ENCODE measurements at places on chromosomes 12 and 14.
A peak's percentile ranks its signal among the peaks of the same experiment; 100 is the strongest.

DNA sequence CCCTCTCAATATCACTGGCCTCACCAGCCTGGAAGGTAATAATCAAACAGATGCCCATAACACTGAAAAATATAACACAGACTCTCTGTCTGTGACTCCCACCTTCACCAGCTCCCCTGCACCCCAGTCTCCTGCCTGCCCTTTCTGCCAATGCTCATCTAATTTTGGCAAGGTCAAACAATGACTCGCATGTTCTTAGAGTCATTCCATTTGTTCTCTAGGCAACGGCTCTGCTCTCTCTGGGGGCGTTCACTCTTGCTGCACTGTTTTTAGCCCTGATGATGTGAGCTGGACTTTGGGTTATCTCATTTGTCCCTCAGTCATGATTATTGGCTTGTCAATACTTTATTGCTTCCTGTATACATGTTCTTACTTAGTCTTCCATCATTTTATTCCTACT lies 691.8 kb downstream of the FLRT2 start:
- no peak for DNase-seq

- DNase-seq, result no peak
Observed at GRCh38 chr12:65306366-65307168, 28.1 kb downstream of the MSRB3 start.

GRCh38 chr12:120048263-120048662 lies 59.2 kb downstream of the BICDL1 start:
- DNase-seq, result no peak

- DNase-seq, result no peak
Observed at GRCh38 chr12:90216815-90217214, 508.2 kb upstream of the ATP2B1 start.

GRCh38 chr14:102571043-102571442 lies 21.4 kb upstream of the RCOR1 start:
- no peak for DNase-seq

DNA sequence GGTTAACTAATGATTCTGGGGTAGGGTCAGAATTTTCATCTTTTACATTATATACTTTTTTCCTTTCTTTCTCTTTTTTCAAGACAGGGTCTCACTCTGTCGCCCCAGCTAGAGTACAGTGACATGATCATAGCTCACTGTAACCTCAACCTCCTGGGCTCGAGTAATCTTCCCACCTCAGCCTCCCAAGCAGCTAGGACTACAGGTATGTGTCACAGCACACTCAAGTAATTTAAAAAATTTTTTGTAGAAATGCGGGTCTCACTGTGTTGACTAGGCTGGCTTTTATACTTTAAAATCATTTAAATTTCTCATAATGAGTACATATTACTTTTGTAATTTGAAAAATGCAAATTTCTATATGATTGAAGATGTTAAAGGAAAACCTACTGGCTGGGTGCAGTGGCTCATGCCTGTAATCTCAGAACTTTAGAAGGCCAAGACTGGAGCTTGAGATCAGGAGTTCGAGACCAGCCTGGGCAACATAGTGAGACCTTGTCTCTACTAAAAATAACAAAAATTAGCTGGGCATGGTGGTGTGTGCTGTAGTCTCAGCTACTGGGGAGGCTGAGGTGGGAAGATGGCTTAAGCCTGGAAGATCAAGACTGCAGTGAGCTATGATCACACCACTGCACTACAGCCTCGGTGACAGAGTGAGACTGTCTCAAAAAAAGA lies 25.7 kb downstream of the R3HDM2 start:
- DNase-seq, result no peak

- DNase-seq, result no peak
Observed at GRCh38 chr12:68998041-68998440, 65.1 kb upstream of the CPM start.

GRCh38 chr12:124491310-124491709 lies 76.1 kb downstream of the NCOR2 start:
- no peak for DNase-seq

DNA sequence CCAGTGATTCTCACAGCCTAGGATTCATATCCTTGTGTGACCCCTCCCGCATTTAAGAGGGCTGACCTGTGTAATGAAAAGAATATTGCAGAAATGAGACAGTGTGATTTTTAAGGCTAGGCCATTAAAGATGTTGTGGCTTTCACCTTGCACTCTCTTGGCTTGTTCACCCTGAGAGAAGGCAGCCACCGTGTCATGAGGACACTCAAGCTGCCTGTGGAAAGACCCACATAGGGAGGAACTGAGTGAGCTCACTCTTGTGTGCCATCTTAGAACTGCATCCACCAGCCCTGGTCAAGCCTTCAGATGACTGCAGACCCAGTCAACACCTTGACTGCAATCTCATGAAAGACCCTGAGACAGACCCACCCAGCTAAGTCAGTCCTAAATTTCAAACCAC lies 46.3 kb upstream of the TMPO start:
- DNase-seq, result peak; percentile 32

GRCh38 chr12:14111230-14111865 lies 129.9 kb upstream of the GRIN2B start:
- no peak for DNase-seq

DNA sequence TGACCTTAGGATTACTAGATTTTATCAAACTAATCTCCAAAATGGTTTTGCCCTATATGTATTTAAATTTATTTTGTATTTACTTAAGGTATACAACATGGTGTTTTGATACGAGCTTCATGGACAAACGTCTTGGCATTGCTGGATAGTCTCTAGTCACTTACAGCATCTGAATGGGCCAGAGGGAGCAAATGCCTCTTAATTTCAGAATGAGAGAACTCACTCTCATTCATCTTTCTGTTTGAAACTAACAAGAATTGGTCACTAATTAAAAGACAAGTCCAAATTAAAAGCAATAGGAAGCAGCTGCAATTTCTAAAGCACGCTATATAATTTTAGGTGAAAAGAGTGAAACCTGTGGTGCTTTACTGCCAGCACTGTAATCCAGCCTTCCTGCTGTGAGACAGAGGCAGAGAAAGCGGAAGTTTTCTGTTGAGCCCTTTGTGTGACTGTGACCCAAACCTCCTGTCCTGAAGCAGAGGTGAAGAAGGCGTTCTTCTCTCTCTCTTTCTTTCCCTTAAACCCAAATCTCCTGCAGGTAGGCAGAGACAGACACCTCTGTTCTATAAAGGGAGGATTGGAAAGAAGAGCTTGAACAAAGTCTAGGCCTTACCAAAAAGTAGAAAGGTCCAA lies 184.6 kb upstream of the NAV3 start:
- DNase-seq, result no peak

- DNase-seq, result peak; percentile 2
Observed at GRCh38 chr12:8493084-8493483, 20.2 kb upstream of the CLEC4D start.

DNA sequence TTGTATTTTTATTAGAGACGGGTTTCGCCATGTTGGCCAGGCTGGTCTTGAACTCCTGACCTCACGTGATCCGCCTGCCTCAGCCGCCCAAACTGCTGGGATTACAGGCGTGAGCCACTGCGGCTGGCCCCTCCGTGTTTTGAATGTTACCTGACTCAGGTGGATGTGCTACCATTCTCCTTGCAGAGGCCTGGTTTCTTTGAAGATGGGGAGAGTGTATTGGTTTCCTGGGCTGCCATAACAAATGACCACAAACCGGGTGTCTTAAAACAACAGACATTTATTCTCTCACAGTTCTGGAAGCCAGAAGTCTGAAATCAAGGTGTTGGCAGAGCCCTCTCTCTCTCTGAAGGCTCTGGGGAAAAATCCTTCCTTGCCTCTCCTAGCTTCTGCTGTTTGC lies 98.0 kb downstream of the IRF2BPL start:
- no peak for DNase-seq
